ENCODE measurements at places on chromosomes 6 and 20. TPM values are rescaled to one million over a fixed set of nuclear protein-coding genes. Genes with fewer than 3 reads are reported as not detected.

The LZTS3 gene
- 8.2 TPM for total RNA-seq

The PIM1 gene
- total RNA-seq, result 30.2 TPM

The PTPRT gene
- not detected for total RNA-seq

The ABHD16B gene
- total RNA-seq, result not detected

The TGM3 gene
- 0.19 TPM for total RNA-seq

The PPP1R14C gene
- 0.38 TPM for total RNA-seq

The OOEP gene
- total RNA-seq, result not detected

The ELOVL4 gene
- total RNA-seq, result 6.2 TPM

The NKAIN2 gene
- not detected for total RNA-seq

The BMP2 gene
- total RNA-seq, result 4.8 TPM

The PPP1R3G gene
- 8.7 TPM for total RNA-seq

The CSTF1 gene
- total RNA-seq, result 33.7 TPM

The IL17F gene
- total RNA-seq, result not detected

The TCF21 gene
- 8.2 TPM for total RNA-seq

The CTCFL gene
- total RNA-seq, result not detected

The ASIP gene
- not detected for total RNA-seq

The ZNF165 gene
- total RNA-seq, result 0.38 TPM

The ARMH2 gene
- not detected for total RNA-seq

The CALHM5 gene
- 17.2 TPM for total RNA-seq

The SDC4 gene
- total RNA-seq, result 106 TPM

The PDE7B gene
- total RNA-seq, result 60.0 TPM

The NFYA gene
- total RNA-seq, result 9.3 TPM

The TAGAP gene
- not detected for total RNA-seq

The RAD21L1 gene
- not detected for total RNA-seq

The SNAI1 gene
- total RNA-seq, result 0.56 TPM

The ATP6V1G2 gene
- 5.1 TPM for total RNA-seq

The EEF1A2 gene
- total RNA-seq, result 0.38 TPM
